ENCODE measurements at places on chromosomes 16 and 17.

GRCh38 chr16:89572485-89573205 is 2.9 kb upstream of the CPNE7 start:
- DNase-seq = no peak

DNA sequence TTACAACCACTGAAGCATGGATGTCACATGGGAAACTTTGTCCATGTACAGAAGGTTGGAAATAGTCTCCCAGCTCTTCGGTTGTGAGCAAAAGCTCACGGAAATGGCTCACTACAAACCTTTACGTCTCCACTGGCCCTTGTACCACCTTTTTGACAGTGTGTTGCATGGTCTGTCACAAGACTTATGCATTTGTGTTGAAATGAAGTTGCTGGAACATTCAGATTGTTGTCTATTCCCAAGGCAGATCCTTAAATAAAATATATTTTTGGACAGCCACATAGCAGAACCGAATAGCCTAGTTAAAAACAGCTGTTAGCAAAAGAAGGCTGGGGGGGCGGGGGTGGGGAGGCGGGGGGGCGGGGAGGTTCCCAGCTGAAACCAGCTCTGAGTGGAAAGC is 39.2 kb downstream of the KNOP1 start:
- no peak for DNase-seq

DNA sequence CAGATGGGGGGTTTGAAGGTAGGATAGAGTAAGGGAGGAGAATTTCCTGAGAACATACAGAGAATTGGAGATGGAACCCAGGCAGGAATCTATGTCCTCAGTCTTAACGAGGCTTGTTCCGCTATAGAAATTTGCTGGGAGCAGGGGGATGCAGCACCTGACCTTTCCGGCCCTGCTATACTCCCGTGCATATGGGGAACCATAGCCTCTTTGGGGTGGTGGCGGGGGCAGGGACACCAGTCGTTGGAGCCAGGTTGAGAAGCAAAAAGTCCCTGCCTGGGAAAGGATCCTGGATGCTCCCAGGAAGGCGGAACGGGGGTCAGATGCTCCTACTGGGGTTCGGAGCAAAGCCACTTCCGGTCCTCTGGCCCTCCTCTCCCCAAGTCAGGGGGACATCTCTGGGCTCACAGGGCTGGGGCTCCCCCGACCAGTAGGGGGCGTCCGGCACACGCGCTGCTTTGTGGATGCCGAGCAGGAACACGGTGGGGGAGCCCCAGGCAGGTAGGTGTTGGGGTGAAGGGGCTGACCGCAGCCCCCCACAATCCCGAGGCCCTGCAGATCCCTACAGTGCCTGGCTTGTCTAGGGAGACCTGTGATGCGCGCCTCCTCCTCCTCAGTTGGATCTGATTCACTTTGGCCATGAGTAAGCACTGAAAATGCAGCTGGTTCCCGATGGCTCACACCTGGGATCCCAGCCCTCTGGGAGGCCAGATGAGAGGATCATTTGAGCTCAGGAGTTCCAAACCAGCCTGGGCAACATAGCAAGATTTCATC is 15.5 kb upstream of the TFAP4 start:
- DNase-seq = no peak

- DNase-seq = no peak
These were observed 119.0 kb upstream of the HS3ST2 start for GRCh38 chr16:22694887-22695382.

DNA sequence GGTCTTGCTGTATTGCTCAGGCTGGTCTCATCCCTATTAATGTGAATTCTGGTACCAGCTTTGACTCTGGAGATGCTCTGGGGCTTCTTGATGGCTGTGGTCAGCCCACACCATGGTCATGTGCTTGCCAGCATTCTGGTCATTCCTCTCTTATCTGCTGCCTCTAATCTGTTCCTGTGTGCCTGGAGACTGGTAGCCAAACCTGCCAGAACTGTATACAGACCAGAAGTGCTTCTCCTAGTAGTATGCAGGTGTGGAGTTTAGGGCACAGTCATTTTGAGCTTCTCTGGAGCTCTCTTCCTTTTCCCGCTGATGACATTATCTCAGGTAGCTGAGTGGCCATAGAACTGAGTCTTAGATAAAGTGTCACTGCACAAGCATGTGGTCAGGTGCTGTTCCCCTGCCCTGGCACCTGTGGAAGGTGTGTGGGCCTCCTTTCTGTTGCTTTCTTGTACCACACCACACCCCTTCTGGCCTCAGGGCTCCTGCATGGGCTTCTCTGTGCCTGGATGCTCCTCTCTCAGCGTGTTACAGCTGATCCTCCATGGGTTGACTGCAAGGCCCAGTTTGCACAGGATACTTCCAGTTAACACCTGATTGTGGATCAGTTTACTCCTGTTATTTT is 162.7 kb downstream of the SPECC1 start:
- no peak for DNase-seq

DNA sequence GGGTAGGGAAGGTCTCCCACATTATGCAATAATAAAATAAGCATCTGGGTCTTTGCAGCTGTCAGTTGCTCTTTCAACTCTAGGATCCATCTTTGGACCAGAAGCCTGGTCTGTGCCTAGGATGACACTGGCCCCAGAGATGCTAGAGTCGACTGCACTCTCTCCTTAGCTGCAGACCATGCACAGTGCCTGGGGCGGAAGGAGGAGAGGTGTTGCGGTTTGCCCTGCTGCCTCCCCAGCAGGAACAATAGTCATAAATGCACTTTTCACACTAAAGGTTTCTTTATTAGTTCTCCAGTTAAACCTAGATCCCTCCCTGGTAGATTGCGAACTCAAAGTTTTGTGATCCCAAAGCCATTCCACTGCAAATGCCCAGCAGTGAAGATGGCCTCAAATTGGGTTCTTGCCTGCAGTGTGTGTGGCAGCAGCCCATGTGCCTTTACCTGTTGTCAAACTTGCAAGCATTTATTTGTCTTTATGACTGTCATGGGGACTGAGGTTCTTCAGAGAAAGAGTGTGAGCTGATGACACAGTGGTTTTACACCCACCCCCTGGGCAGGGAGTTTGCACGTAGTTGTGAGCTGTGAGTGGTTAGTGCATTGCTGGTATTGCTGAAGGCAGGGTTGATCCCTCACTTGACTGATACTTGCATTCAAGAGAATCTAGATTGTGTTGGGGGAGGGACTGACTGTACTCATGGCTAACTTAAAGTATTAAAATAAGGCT is 10.3 kb downstream of the ATXN1L start:
- no peak for DNase-seq

- no peak for DNase-seq
These were observed 10.1 kb downstream of the C16orf90 start for GRCh38 chr16:3485097-3485745.

DNA sequence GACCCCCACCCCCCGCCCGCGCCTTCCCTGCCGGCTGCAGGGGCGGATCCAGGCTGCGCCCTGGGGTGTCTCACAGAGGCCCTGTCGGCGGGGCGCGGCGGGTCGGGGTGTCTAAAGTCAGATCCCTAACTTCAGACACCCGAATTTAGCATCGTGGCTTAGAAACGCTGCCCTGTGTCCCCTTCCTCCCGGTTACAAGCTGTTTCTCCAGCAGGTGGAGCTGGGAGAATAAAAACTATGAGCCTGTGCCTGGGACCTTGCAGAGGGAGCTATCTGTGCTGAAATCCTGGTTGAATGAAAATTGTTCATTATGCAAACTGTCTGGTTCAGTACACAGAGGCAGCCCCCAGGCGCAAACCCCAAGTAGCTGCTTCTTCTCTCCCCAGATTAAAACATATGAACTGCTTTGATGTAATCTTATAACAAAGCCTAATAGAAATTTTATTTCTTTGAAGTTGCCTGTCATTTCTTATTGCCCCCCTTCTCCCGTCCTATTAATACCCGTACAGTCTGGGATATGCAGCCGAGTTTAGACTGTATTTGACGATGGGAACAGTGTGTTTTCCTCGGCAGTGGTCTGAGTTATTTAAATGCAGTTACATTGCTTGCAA is 79.0 kb downstream of the RPA1 start:
- peak; percentile 63 for DNase-seq

DNA sequence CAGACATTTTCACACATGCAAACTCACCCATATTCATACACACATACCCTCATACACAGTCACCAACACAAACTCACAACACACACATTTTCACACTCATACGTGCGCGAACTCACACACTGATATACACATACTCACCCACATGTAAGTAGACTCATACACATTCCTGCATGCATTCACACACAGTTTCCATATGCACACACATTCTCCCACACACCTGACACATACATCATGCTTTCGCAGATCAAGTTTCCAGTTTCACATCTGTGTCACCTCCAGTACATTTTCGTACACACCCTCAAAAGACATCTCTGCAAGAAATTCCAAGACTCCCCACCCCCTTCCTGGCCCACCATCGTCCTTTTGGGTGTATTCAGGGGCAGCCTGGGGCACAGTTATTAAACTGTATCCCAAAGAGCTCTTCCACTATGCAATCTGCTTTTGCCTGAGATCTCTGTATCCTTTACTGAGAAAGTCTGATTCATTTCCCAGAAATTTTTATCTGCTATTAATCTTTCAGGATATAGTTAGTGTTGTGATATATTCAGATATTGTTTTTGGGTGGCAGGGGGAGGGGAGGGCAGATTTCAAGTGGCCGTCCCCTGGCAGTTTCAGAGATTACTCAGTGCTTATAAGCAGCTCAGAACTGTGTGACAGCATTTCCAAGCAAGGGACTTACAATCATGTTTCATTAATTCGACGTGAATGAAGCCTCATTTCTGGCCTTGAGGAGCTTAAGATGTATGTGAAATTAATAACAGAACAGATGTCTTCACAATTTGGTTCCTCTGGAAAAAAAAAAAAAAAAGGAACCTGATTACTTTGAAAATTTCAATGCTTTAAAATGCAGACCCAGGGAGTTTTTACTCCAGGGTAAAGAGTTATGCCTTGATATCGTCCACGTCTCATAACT is 35.3 kb upstream of the MMP2 start:
- DNase-seq = no peak

DNA sequence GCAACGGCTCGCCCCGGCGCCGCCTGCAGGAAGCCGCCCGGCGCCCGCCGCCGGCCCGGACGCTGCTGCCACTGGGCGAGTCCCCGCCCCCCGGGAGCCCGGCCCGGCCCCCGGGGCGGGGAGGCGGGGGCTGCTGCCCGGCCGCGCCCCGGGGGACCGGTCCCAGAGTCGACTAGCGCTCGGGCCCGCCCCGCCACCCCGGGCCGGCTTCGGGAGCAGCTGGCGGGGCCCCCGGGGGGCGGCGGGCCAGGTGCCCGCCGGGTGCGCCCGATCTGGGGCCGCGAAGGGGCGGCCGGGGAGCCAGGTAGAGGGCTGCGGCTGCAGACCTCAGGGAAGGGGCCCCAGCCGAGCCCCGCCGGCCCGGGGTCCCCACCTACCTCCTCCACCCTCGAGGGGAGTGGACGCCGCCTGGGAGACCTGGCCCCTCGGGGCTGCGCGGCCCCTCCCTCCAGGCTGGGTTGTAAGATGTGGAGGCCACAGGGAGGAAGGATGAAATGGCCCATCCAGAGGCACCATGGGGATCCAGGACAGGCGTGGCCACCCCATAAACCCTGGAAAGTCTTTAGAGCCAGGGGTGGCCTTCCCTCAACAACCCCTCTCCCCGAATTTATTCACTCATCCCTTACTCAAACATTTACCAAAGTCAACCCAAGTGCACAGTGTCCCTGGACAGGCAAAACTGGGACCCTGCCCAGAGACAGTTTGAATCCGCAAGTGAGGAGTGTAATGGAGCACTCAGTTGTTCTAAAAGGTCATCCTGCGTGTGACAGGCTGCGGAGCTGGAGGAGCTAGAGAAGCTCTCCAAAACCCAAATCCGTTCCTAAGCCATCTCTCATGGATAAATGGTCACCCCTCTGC is at the start of gene CDYL2:
CDYL2 (minus strand) TSS at position 73 of the 858 bp plus-strand sequence. CDS start 425 bp downstream, outside the sequence.
- peak; percentile 95 for DNase-seq

DNA sequence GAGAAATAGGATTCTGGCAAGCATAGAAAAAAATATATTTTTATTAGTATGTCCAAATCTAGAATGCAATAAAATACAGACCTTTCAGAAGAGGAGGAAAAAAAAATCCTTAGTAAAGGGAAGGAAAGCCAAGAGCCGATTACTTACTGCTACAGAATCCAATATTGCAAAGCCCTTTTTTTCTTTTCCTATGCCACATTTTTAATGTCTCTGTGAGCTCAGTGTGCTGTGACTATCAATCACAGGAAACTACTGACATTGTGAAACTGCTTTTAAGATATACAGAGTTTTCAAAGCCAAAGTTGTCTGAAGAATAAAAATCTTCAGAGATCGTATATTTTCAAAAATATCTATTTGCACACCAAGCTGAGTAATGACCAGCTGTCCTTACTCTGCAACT is 120.4 kb downstream of the CHD9NB start:
- DNase-seq = no peak

- DNase-seq = no peak
These were observed 30.5 kb downstream of the TMEM11 start for GRCh38 chr17:21183468-21183867.

- no peak for DNase-seq
These were observed 26.0 kb downstream of the PITPNC1 start for GRCh38 chr17:67403065-67403464.

- no peak for DNase-seq
These were observed 38.5 kb downstream of the PGS1 start for GRCh38 chr17:78416791-78417530.

DNA sequence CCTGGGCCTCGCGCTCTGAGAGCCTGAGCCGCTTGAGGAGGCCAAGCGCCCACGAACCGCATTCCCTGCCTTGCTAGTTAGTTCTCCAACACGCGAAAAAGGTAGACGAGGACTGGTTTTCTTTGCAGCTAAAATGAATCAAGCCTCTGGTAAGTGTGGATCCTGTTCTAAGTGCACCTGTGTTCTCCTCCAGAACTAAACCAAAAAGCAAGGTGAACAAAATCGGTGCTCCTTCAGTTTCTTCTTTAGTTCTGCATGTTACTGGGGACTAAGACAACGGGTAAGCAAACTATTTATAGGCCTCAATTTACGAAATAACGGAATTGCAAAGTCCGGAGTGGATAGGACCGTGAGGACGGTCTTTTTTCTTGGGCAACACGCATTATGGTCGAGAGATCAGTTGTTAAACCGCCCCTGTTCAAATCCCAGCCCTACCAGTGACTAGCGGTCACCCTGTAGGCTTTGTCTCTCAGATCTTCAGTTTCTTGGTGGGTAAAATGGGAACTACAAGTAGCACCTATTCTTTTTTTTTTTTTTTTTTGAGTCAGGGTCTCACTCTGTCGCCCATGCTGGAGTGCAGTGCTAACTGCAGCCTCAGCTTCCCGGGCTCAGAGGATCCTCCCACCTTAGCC is 993 bp upstream of the ANKRD11 start:
- no peak for DNase-seq

DNA sequence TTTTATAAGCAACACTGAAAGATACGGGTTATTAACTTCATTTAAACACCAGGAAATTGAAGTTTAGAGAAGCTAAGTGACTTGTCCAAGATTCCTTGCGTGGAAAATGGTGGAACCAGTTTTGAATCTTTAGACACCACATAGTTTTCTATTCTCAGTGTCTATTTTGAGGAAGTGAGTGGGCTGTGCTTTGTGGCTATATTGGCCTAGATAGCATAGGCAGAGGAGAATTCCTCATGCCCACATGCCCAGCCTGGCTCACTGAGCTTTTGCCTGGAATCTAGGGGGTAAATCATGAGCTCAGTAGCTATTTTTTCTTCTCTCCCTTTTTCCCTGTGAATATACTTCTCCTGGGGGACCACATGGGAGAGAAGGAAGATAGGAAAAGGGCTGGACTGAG is 431.3 kb downstream of the HS3ST3B1 start:
- DNase-seq = no peak
